ENCODE measurements at places on chromosomes 11 and 22.

GRCh38 chr11:11207428-11207827 lies 145.6 kb downstream of the CSNK2A3 start:
- DNase-seq, result no peak

DNA sequence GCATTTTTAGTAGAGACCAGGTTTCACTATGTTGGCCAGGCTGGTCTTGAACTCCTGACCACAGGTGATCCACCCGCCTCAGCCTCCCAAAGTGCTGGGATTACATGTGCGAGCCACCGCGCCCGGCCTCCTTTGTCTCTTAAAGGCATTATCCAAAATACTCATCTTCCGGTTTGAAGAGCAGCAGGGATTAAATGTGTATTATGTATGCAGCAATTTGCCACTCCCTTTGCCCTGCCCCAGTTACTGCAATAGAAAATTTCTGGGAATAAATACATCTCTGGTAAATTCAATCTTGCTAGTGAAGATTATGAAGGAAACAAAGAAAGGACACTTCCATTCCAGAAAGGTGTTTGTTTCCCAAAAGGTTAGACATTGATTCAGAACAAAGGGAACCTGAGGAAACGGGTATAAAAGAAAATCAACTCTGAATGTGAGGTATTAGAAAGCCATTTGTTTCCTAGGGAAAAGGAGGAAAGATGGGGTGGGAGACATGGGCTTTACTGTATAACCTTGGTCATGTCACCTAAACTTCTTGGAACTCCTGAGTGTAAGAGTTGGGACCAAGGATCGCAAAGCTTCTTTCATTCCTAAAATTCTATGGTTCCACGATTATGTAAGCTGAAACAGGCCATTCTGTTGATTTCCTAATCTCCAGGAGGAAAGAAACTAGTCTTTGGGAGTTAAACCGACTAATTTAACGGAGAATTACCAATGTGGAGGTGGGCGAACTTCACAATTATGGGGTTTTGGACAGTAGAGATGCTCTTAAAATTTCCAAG lies 959 bp upstream of the HIPK3 start:
- no peak for DNase-seq

- DNase-seq, result no peak
These were observed 37.1 kb upstream of the CCDC89 start for GRCh38 chr11:85723088-85723487.

GRCh38 chr11:1920909-1921573 lies 1.5 kb downstream of the TNNT3 start:
- DNase-seq, result no peak

DNA sequence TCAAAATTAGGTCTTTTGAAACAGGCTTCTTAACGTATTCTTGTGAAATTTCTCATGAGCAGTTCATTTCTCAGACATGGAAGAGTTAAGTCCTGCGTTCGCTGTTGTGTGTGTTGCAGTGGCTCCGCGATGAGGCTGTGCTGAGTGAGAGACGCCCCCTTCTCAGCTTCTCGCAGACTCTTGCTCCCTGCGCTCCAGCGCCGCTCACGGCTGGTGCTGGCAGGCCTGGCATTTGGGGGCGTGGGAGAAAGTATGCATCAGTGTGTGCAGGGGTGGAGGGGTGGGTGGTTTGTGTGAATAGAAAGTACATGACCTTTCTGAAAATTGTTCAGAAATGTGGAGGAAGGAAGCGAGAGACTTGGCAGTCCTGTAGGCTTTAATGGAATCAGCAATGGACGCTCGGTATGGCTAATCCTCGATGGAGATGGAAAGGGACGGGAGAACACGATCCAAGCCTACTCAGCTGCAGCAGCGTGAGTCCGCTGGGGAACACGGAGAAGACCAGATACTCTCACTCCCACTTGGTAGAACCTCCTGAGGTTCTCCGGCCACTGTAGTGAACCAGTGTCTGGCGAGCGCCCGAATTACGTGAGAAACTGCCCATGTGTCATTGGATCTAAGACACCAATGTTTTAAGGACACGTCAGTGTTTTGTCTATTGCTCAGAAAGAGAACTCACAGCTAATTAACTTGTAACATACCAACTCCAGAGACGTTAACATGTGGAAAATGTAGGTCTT lies 5.9 kb downstream of the TAB1 start:
- DNase-seq, result no peak

DNA sequence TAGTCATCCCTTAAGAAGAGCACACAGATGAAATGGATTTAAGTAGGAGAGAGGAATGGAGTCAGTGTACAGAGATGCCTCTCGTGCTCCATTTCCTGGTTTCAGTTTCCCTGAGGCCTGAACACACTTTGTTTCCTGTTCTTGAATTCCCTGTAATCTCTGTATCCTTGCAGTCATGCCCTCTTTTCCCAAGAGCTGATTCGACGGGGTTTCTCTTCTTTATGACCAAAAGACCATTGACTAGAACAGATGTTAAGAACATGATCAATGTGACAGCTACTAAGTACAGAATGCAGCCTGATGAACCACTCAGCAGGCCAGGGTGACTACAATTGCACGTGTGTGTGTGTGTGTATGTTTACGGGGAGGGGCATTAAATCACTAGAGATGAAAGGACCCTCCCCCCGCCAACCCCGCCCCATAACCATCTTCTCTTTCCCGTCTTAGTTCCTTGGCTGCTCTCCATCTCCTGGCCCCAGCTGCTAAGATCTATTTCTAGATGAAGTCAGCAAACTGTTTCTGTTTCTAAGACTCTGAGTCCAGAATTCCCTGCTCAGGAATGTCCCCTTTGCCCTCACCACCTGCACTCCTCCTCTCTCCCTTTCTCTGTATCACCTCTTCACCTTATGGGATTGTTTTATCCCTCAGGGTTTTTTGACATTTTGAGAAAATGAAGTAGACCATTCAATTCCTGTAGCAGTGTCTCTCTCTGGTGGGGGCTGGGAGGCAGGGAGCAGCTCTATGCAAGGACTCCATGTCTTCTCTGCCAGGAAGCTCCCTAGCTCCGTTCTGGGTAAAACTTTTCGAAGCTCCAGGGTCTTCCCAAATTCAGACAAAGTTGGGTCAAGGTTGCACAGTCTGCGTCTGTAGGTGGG lies 26.0 kb downstream of the SLC22A6 start:
- DNase-seq, result no peak

DNA sequence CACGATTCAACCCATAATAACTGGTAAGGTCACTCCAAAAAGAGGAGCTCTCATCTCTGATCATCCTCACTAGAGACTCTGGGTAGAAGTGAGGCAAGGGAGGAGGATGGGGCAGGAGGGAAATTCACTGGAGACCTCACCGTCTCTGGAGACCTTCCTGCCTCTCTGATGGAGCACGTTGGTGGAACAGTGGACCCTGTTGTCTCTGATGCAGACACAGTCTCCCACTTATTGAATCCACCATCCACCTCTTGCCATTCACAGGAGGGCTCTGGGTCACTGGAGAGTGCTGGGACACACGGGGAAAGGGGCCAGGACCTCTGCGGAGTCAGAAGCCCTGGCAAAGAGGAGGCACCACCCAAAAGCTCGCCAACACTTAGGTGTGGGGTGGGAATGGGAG lies 137.6 kb upstream of the SEZ6L start:
- no peak for DNase-seq

DNA sequence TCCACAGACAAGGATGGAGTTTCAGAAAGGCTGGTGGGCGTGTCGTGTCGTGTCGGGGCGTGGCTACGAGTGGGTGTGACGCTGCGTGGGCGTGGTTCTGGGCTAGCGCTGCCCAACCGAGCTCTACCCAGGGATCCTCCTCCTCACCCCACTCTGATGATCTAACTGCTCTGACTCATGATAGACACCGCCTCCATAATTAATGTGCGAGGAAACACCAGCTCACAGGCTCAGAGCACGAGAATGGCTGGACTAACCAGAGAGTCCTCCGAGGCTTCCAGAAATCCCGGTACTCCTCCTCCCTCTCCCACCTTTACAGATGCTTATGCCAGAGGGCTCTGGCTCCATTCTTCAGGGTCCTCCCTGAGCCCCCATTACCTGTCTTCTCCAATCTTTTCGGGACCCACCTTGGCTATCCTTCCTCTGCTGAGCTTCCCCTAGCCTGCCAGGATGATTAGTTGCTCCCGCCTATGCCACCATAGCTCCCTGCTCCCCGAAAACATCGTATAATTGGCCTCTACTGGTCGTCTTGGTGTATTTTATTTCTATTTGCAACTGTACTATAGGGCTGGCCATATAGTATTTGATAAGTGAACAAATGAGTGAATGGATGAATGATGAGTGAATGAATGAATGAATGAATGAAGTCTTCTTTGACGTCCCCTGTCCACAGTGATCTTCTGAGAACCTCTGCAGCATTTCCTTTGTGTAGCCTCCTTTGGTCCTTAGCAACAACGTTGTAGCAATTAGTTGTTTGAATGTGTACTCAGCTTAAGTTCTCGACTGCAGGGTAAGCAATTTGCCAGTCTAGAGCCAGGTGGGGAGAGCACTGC lies 21.7 kb downstream of the TMPRSS13 start:
- DNase-seq, result peak; percentile 85

GRCh38 chr11:78809931-78810541 lies 235.4 kb upstream of the NARS2 start:
- DNase-seq, result no peak

DNA sequence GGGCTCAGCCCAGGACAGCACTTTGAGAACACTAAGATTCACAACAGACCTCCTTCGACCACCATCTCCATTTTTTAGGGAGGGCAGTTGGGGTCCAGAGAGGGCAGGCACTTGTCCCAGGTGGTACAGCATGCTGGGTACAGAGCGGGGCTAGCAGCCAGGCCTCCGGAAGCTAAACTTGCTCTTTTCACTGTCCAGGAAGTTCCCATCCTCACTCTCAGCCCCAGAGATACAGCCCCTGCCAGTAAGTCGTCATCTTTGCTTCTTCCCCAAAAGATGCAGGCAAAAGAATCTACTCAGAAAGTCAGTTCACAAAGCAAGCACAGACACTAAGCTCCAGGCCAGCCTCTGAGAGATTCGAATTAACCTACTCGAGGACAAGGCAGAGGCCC lies 6.7 kb upstream of the RAB3IL1 start:
- DNase-seq, result no peak

GRCh38 chr11:57072640-57073039 lies 83.9 kb downstream of the OR5AK2 start:
- DNase-seq, result no peak

DNA sequence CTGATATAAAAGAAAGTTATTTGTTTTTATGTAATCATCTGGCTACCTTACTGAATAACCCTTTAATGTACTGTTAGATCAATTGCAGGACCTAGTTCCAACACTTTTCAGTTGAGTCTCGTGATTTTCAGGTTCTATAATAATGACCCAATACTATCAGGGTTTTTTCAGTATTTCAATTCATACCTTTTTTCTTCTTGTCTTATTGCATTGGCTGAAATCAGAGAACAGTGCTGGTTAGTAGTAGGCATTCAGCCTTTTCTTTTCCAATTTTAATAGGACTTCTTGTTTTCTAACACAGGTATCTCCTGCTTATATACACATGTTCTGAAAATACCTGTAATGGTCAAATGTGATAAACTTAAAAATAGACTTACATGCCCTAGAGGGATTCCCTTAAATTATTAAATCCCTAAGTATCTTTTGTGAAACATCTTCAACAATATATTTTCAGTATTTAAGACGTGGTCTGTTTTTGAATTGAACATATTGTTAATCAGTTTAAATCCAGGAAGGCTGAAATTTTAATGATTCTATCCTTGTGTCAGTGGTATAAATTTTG lies 13.6 kb downstream of the ZC3H12C start:
- no peak for DNase-seq

GRCh38 chr22:42560781-42561180 lies 7.0 kb downstream of the SERHL2 start:
- DNase-seq, result peak; percentile 36

DNA sequence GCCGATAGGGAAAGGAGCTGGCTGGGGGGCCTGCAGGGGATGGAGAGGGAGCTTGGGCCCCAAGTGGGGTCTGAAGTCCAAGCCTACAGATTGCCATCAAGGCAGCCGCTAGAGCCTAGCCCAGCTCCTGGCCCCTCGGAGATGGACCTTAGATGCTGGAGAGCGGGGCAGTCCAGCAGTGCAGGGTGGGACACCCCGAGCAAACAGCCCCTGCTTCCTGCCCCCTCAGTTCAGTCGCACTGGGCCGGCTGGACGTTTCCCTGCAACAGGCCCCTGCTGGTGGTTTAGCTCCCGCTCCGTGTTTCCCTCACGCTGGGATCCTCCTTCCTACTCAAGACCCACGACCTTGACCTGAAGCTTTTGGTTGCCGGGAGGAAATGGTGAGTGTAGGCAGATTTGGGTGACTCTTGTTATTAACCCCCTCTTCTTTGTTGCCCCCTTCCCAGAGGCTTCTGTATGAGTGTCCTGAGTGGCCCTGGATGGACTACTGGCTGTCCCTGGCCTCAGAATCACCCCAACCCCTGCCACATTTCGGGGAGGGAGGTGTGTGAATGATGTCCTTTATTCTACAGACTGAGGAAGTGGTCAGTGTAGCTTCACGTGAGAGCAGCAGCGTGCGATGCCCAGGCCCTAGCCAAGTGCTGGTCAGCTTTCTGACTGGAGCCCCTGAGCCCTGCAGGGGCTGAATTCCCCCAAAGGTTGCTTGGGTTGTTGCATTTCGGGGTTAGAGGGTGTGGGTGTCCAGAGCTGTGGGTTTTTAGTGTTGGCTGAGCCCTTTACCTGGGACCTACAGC lies 2.7 kb downstream of the ST3GAL4 start:
- DNase-seq, result no peak

- no peak for DNase-seq
These were observed 320.5 kb downstream of the AASDHPPT start for GRCh38 chr11:106397787-106398501.

GRCh38 chr11:45366619-45367190 lies 80.6 kb upstream of the SYT13 start:
- no peak for DNase-seq

DNA sequence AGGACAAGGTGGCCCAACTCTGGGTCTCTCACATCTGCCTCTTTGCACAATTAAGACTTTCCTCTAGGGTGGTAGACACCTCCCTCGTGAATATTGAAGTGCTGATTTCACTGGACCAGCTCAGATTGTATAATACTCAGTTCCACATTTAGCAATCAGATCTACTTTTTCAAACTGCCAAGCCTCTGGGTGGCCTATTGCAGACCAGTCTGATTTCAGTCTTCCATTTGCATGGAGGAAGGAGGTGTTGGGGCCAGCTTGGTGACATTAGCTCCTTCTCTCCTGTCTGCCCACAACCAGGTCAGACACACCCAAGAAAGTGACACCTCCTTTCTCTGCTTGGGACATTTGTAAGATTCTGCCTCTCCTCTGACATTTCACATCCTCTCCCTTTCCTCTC lies 78.2 kb downstream of the PPFIBP2 start:
- DNase-seq, result no peak

GRCh38 chr11:131688048-131688693 lies 317.8 kb downstream of the NTM start:
- peak; percentile 50 for DNase-seq

- DNase-seq, result no peak
These were observed 13.3 kb upstream of the FGF19 start for GRCh38 chr11:69716891-69717747.

DNA sequence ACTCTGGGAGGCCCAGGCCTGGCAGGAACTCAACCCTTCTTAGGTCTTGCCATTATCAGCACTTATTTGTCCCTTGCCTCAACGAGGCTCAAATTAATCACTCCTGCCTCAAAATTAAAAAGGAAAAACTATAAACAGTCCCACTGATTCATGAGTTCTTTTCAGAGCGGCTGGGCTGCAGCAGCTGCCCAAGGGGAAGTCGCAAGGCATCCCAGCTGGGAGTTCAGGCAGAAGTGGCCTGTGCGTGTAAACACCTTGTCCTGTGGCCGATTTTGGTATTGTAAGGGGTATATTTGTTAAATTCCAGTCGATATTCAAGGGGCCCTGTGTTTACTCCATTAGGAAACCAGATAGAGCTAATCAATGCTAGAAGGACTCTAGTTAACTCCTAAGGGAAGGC lies 213.9 kb upstream of the CADM1 start:
- no peak for DNase-seq

- DNase-seq, result peak; percentile 35
These were observed 43.4 kb downstream of the CPT1A start for GRCh38 chr11:68798221-68798813.

Data from hematopoietic multipotent progenitor cell (in vitro differentiated cells).